ENCODE measurements at places on chromosomes 16 and 17.

GRCh38 chr16:68478526-68479250, 30.4 kb upstream of the SMPD3 start:
- DNase-seq: no peak

DNA sequence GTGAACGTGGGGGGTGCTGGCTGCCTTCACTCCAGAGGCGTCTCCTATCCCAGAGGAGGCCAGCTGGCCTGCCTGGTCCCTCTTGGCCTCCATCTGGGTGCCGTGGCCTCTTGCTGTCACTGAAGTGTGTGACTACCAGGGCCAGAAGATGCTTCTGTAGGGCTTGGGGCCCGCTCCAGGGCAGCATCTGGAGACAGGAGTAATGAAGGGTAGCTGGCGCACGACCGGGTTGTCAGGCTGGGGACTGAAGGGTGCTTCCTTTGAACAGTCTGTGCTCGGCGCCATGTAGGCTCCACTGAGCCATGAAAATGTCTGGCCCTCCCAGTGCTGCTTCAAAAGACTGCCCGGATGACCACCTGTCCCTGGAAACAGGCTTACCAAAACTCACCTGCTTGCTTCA, 31.3 kb downstream of the ASIC2 start:
- DNase-seq: no peak

- DNase-seq: no peak
These were observed 14.0 kb upstream of the ATP2C2 start for GRCh38 chr16:84354306-84354705.

DNA sequence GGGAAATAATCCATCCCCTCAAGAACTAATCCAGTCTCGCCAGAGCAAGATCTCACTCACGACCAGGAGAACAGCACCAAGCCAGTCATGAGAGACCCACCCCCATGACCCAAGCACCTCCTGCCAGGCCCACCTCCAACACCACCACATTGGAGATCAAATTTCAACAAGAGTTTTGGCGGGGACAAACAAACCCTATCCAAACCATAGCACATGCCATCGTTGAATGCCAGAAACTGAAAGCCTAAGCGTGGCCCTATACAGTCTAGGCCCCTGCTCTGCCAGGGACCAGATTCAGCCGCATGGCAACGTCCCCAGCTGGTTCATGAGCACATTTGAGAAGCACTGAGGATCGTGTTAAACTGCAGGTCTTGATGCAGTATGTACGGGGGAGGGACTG, 57.3 kb downstream of the AXIN2 start:
- DNase-seq: no peak

- DNase-seq: no peak
These were observed 43.8 kb downstream of the RABEP1 start for GRCh38 chr17:5325851-5326250.

GRCh38 chr17:58806046-58806445, 50.4 kb downstream of the PPM1E start:
- no peak for DNase-seq

- no peak for DNase-seq
These were observed 18.1 kb upstream of the ARL2BP start for GRCh38 chr16:57226701-57227621.

- no peak for DNase-seq
These were observed 3.2 kb downstream of the ZNF500 start for GRCh38 chr16:4763791-4764190.

DNA sequence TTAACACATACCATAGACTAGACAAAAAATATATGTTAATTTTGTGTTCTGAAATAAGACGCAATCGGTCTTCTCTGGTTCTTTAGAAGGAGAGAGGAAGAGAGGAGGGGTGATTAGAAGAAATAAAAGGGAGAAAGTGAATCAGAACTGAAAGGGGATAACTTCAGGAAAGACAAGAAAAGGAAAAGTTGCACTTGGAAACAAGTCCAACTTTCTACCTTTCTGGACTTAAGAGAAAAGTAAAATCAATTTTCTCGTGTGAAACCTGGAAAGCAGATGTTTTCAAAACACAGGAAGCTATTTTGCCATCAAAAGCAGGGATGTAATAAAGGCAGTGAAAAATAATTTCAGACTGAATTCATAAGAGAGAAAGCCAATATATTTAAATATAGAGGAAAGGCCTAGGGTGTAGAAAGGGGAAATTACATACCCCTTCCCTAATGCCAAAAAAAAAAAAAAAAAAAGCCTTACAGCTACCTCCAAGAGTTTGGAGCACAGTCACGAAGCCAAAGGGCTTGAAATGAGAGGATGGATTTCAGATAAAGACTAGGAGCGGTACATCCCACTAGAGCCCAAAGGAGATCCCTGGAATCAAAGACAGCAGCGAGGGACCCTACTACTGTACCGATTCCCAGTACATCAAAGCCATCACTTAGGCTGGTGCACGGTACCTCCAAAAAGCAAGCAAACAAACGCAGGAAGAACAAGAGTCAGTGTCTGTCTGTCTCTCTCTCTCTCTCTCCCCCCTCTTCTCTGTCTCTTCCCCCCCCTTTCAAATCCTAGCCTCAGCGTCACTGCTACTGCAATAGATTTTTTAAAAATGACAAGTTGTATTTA, 12.1 kb upstream of the ZFHX3 start:
- no peak for DNase-seq

- no peak for DNase-seq
These were observed 805 bp downstream of the HNF1B start for GRCh38 chr17:37743875-37744632.

DNA sequence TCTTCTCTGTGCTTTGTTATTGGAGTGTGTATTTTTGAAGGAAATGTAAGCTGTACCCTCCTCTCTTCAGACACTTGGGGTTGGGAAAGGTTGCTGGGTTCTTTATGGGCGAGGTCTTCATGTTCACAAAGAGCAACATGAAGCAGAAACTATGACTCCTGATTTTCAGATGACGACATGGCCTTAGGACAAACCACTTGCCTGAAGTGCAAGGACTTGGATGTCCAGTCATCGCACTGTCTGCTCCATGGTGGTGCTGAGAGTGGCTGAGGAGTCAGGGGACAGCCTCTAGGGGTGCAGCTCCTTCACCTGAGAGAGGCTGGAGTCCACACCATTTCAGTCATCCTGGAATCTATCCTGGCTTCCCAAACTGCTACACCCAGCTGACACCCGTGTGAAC, 183.9 kb upstream of the CDH5 start:
- DNase-seq: no peak

- DNase-seq: no peak
These were observed 149.3 kb upstream of the GSE1 start for GRCh38 chr16:85463672-85464382.

DNA sequence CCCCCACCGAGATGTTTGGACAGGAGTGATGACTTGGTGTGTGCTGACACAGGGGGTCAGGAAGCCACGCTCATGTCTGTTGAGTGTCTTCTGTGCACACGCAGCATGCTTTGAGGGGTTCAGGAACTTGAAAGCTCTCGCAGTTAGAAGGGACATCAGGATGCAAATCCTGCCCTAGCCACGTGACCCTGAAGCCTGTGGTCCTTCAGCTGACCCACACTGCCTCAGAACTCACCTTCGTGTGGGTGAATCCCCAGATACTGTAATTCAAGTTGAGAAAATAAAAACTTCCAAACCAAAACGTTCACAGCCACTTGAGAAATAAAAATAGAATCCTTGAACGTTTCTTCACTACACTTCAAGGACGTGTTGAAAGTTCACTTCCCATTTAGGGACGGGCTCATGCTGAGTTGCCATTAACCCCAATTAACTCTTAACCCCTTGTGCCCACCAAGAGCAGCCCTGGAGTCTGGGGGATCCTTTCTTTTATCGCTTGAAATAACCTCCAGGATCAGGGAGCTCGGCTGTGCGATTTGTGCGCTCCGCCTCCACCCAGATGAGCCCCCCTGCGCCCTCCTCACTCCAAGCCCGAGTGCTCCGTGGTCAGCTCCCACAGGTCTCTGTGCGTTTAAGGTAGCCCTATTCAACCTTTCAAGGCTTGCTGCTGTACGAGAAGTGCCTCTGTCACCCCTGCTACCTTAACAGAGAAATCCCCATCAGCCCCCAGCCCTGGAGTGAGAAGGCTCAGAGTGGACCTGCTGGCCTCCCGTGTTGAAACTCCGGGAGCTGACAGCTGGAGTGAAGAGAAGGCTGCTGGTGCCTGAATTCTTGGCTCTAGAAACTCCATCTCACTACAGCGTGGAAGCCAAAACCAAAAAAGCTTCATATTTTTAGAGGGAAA, 36.2 kb upstream of the NAT9 start:
- no peak for DNase-seq

GRCh38 chr16:75238132-75238852, 13.1 kb downstream of the BCAR1 start:
- DNase-seq: no peak

DNA sequence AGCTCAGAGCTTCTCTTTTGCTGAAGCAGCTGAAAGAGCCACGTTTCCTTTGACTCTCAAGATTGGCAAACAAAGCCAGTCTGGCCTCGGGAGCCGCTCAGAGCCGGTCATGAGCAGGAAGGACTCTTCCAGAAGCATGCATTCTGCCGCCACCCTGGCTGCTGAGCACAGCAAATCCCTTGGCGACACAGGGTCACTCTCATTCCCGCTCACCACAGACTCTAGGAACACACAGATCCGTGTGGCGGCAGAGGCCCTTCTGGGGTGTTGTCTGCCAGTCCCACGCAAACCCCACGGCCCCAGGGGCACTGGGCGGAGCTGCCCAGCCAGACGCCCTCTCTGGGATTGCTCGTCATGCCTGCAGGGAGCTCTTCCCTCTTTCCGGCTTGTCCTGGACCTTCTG, 157.0 kb downstream of the C16orf95 start:
- no peak for DNase-seq

DNA sequence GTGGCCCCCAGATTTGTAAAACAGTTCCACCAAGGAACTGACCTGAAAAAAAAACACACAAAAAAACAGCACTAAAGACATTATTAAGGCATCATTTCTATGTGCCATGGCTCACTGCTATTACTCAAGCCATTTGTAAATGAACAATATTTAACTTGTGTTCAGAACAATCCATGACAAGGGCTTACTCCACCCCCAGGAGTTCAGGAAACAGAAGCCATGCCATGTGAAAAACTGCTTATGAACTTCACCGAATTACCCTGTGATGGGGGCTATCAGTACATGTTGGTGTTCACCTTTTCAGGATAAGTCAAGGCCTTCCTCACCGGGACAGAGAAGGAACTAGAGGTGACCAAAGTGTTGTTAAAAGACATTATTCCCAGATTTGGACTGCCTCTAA, 19.2 kb downstream of the ACSM1 start:
- no peak for DNase-seq

DNA sequence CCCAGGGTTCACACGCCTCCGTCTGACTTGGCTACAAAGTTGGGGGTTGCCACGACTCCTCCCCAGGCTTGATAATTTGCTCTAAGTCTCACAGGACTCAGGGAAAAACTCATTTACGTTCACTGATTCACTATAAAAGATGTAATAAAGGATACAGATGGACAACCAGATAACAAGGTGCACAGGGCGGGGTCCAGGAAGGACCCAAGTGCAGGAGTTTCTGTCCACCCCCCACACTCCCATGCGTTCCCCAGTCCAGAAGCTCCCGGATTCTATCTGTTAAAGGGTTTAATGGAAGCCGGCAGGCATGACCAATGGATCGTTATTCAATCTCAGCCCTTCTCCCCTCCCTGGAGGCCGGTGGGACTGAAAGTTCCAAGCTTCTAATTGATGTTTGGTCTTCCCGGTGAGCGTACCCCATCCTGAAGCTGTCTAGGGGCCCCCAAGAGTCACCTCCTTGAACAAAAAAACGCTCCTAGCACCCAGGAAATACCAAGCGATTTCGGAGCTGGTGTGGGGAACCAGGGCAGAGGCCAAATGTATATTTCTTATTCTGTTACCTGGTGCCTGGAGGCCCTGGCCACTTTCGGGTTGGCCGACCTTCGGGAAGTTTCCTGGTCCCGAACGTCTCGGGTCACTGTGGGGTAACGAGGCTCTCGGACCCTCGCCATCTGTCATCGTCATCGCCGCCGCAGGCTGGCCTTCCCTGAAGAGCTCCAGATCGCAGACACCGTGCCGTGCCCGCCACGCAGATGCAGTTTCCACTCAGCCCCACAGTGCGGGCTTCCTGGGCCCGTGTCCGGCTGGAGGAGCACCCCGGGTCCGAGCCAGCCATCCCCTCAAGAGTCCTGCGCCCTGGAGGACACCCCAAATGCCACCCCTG, 13.5 kb upstream of the METRNL start:
- DNase-seq: no peak

- DNase-seq: no peak
These were observed 13.0 kb downstream of the MYBBP1A start for GRCh38 chr17:4542003-4542725.

GRCh38 chr17:36034127-36034526, 16.4 kb upstream of the CCL23 start:
- no peak for DNase-seq

GRCh38 chr17:64622931-64623654, 39.0 kb downstream of the SMURF2 start:
- peak; percentile 47 for DNase-seq

- no peak for DNase-seq
These were observed 1.7 kb upstream of the DLX3 start for GRCh38 chr17:49996495-49997300.

DNA sequence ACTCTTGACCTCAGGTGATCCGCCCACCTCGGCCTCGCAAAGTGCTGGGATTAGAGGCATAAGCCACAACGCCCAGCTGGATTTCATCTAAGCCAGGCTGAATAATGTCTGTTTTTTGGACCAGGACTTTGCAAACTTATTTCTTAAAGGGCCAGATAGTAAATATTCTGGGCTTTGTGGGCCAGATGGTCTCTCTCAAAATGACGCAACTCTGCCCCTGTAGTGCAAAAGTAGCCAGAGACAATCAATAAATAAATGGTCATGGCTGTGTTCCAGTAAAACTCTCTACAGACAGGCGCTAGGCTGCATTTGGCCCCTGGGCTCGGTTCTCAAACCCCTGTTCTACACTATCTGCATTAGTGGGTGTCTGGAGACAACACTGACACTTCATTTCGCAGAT, 121.9 kb upstream of the CDH13 start:
- DNase-seq: no peak

GRCh38 chr17:3551189-3551588, 6.4 kb downstream of the TRPV3 start:
- DNase-seq: no peak

- DNase-seq: peak; percentile 80
These were observed at the start of gene CEP95 for GRCh38 chr17:64506576-64507412. Gene CEP95, plus strand, starts transcription at chr17:64506977. Its CDS starts 121 bp downstream, at chr17:64507098.

DNA sequence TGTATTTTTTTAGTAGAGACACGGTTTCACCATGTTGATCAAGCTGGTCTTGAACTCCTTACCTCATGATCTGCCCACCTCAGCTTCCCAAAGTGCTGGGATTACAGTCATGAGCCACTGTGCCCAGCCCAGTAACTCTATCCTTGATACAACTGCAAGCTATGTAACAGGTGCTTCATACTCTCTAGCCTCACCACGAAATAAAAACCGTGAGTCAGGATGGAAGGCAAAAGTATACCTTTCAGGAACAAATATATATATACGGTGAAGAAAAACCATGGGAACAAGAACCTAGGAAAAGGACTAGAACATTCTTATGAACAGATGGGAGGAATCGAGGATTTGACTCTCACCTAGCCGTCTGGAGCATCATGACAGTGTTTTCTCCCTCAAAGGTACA, 9.6 kb upstream of the FBF1 start:
- no peak for DNase-seq

GRCh38 chr17:61658183-61658582, 67.2 kb upstream of the NACA2 start:
- DNase-seq: no peak

All from BJ (cell line).